Bone marrow (tissue), 2 donors: ENCODE measurements at places on chromosomes 7 and 10.

DNA sequence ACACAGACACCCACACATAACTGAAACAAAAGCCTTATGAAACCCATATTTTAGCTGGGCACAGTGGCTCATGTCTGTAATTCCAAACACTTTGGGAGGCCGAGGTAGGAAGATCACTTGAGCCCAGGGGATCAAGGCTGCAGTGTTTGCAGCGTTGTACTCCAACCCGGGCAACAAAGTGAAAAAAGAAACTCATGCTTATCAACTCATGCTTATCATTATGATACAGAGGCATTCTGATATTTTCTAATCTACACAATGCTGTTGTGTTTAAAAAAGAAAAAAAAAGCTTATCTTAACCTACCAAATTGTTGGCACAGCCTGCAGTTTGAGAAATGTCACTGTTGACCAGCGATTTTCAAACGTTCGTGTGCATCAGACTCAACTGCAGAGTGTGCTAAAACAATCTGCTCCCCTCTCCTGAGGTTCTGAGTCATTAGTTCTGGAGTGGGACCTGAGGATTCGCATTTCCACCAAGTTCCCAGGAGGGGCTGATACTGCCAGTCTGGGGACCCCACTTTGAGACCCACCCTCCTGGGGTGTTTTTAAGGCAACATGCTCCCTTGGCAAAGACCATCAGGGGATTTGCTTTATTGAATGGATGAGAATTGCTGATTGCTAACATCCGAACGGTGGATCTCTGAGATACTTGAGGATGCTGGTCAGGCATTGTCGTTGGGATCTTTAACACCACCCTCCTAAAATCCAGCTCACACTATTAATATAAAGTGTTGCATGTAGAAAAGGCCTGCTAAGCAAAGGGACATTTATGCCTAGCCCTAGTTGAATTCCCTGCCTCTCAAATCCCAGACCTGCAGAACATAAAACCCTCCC lies 16.2 kb downstream of the CHST3 start:
- no peak for DNase-seq

DNA sequence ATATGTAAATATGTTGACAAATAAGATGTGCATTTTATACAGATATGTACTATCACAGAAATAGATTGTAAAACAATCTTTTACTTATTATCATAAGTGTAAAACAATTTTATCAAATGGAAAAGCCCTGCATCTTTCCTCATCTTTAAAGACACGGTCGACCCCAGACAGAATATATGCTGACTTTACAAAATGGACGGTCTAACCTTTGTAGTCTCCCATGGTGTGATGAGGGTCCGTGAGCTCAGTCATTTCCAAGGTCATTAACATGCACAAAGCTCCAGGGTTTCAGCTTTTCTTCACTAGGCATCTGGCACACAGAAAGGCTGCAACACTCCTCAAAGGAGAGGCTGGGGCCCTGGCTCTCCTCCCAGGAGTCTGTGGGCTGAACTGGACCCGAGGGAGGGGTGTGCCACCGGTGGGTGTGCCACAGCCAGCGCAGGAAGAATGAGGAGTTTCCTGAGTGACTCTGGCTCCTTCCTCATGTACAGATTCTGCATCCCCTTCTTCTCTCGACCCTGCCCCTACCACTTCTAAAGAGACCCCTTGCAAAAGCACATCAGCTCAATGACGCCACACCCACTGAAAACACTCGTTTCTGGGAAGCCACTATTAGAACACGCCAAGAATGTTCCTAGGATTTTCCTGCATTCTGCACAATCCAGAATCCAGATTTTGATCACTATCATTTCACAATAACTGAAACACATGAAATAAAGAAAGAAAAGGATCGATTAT lies 26.2 kb upstream of the ABLIM1 start:
- no peak for DNase-seq

- DNase-seq = no peak
These were observed 22.8 kb upstream of the PDZD8 start for GRCh38 chr10:117398029-117398428.

DNA sequence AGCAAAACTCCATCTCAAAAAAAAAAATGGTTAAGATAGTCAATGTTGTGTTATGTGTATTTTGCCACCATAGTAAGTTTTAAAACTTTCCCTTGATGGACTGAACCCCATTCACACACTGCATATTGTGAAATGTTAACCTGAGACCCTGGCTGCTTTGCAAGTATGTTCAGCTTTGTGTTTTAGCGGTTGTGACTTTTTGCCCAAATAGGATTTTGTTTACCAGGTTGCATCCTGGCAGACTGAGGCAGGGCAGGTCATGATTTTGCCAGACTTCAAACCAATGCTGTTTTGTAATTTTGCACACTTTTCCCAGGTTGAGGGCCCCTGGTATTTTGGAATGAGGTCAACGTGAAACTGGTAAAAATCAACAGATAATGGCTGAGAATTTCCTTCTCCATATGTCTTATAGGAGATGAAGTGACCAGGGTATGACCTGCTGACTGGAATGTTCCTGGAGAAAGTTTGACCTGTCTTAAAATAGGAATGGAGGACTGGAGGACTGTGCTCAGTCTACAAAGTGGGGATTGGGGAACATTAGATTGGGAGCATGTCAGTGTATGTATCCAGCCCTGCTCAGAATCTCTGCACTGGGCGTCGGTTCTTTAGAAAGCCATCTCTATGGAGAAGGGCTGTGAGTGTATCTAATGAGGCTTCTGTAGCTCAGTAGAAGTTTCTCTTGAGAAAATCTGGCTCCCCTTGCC lies 76.2 kb downstream of the LRGUK start:
- no peak for DNase-seq

- no peak for DNase-seq
These were observed 70.9 kb upstream of the MGMT start for GRCh38 chr10:129396021-129396722.
